ENCODE measurements at places on chromosomes 11 and 22.

GRCh38 chr22:10780281-10780680 is 4747.7 kb upstream of the OR11H1 start:
- no peak for DNase-seq

DNA sequence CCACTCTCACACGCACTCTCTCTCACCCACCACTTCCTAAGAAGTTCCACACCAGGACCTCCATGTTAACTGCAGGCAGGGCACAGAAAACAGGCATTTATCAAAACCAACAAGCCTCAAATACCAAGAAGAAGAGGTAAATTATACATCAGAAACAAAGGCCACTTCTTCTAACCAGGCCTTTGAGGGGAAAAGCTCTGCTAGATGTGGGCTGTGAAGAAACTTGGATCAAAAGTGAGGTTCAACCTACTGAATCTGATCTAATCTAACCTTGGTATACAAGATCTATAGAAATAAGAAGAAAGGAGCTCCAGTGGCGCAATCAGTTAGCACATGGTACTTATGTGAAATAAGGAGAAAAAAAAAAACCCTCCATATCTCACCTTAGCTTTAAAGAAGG is 91.9 kb downstream of the FAM168A start:
- no peak for DNase-seq

- no peak for DNase-seq
Measured at GRCh38 chr11:8017894-8018483, 30.9 kb downstream of the EIF3F start.

- DNase-seq = no peak
Measured at GRCh38 chr22:19900707-19901436, 40.7 kb upstream of the COMT start.

DNA sequence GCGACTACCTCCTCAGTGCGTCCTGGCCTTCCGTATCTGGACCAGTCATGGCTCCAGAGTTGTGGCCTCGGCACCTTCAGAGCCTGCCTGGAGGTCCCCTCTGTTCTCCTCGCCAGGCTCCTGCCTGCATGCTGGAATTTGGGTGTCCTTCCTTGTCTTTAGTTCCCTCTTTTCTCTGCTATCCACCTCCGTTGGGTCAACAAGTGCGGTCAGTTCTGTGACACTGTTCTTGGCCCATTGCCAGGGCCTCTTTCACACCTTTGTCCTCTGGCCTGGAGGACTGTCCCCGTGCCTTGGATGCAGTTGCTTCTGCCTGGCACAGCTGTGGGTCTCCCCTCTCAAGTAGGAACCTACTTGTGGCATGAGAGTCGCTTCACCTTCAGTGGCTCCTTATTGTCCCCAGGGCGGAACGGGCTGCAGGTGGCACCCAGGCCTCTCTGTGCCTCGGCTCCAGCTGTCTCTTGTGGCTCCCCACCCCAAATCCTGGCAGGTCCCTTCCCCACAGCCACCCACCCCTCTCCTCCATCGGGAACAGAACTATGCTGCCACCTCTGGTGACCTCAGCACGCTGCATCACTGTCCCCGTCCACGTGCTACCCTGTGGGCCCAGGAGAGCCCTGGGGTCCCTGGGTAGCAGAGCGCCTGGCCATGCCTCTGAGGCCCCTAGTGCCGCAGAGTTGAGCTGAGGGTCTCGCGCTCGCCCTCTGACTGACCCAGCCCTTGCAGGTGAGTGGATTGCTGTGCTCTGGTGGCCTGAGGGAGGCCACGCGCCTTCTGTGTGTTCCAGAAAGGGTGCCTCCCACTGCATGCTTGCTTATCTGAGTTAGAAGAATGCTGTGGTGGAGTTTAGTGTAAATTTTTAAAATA is 4.7 kb downstream of the DGCR8 start:
- DNase-seq = no peak

GRCh38 chr22:30127749-30128166 is 47.5 kb downstream of the HORMAD2 start:
- DNase-seq = no peak

GRCh38 chr22:31241936-31242335 is 29.8 kb downstream of the LIMK2 start:
- no peak for DNase-seq

DNA sequence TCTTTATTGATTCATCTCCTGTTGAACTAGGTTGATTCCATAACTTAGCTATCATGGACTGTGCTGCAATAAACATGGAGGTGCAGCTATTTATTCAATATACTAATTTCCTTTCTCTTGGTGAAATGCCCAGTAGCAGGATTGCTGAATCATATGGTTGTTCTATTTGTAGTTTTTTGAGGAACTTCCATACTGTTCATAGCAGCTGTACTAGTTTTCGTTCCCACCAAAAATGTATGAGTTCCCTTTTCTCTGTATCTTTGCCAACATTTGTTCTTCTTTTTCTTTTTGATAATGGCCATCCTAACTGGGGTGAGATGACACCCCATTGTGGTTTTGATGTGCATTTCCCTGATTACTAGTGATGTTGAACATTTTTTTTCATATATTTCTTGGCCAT is 87.2 kb upstream of the NAV2 start:
- no peak for DNase-seq

DNA sequence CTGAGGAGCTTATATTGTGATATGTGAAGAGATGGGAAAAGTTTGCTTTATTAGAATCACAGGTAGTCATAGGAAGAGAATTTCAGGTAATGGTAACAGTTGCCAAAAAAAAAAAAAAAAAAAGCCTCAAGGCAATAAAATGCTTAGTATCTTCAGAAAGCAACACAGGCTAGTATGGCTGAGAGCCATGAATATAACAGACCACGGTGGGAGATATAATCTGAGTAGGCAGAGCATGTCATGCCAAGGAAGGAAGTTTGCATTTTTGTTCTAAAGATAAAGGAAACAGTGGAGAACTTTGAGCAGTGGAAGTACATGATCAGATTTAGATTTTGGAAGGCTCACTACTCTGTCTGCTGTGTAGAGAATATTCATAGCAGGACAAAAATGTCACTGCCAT is 211.4 kb downstream of the ETS1 start:
- no peak for DNase-seq

GRCh38 chr11:46729110-46730027 is 10.4 kb downstream of the F2 start:
- no peak for DNase-seq

DNA sequence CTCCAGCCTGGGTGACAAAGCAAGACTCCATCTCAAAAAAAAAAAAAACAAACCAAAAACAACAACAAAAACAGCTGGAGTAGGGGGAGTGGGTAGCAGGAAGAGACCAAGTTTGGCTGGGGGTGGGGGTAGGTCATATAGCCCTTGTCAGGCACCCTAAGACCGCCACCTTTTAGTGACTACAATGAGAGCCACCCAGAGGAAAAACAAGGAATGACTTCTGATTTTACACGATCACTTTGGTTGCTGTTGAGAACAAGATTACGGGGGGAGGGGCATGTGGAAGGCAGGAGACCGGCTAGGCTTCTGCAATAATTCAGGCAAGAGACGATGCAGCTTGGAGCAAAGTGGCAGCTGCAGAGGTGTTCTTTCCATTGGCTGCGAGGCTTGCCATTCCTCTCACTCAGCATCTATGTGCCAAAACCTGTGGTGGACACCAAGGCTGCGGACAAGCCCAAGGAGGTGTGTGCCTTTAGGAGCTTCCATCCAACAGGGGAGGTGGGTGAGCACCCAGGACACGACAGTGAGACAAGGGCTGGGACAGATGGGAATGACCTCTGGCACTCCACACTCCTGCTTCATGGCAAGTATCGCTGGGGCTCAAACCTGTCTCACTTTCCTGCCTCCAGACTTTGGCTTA is 1.7 kb downstream of the RPS19BP1 start:
- DNase-seq = no peak

GRCh38 chr11:134425816-134426536 is 13.9 kb upstream of the B3GAT1 start:
- no peak for DNase-seq

DNA sequence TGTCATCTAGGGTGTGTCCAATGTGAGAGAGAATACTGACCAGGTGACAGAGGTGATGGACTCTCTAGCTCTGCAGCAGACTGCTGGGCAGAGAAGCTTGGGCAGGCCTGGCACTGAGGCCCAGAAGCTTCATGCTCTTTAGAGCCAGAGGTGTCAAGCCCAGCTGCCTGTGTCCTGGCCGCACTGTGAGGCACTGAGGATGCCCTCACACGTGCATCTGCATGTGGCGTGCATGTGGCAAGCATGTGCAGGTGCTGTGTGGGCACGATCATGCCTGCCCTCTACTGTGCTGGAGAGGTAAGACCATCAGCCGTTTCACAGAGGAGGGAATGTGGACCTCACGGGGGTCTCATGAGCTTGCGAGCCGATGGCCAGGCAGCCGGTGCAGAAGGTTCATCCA is 15.8 kb upstream of the TXNRD2 start:
- no peak for DNase-seq

- peak; percentile 76 for DNase-seq
Measured at GRCh38 chr11:61699737-61700160, 19.6 kb downstream of the DAGLA start.

DNA sequence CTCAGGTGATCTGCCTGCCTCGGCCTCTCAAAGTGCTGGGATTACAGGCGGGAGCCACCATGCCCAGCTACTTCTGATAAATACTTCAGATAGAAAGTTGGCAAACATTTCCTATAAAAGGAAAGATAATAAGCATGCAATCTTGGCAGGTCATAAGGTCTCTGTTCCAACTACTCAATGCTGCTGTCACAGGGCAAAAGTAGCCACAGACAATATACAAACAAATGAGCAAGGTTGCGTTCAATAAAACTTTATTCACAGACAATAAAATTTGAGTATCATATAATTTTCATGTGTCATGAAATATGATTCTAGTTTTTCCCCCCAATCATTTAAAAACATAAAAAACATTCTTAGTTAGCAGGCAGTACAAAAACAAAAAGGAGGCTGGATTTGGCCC is 53.1 kb upstream of the CLNS1A start:
- DNase-seq = no peak

DNA sequence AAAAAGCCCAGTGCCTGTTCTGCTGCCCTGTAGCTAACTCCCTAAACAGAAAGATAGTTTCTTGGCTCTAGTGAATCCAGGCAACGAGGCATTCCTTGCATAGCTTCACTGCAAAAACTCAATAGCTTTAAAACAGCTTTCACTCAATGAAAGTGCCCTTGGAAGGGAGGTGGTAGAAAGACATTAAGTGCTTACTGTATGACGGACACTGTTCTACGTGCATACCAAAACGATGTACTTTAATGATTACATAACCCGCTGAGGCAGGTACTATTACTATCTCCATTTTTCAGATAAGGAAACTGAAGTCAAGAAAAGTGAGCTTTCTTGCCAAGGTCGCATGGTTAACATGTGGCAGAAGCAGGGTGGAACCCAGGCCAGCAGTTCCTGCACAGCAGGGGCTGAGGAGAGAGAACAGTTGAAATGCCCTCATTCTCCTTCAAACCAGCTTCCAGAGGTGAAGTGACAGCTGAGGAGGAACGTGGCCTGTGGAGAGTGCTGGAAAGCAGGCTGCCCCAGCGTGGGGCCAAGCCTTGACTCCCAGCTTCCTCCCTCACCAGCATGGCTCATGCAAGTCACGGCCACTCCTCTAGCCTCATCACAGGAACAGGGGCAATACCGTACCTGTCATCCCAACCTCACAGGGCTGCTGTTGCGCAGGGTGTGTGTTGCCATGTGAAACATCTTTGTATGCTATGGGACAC is 227.5 kb upstream of the NARS2 start:
- DNase-seq = no peak

- peak; percentile 46 for DNase-seq
Measured at GRCh38 chr11:72189455-72190250, 2.3 kb upstream of the FOLR1 start.

DNA sequence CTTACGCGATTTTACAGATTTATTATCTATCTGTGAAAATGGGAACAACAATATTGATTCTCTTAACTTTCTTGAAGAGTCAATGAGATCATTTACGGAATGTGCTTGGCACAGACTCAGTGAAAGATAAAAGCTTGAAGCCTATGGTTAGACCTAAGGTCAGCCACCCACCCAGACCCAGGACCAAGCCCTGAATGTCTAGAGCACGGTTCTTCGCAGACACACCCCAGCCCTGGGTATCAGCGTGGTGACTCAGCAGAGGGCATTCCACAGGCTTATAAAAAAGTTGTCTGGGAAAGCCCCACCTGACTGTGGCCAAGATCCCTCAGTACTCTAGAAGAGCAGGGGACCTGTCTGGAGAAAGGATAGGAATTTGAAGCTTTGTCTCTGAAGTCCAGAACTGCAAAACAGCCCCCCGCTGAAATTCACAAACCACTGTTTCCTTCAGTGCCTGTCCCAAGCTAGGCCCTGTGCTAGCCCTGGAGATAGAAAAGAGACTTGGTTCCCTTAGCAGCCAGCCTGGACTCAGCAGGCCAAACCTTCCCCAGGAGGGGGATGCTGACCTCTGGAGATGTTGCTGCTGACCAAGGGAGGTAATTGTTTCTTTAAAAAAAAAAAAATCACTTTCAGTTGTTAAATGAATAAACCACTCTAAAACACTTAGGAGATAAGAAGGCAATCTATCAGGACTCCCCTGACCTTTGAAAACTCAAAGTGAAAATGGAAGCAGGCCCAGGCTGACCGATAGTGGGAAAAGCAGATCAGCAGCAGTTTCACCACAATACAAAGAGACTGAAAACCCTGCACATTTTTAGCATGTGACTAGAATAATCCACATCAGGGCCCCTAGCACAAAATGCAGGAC is 114.0 kb downstream of the ABTB2 start:
- no peak for DNase-seq

DNA sequence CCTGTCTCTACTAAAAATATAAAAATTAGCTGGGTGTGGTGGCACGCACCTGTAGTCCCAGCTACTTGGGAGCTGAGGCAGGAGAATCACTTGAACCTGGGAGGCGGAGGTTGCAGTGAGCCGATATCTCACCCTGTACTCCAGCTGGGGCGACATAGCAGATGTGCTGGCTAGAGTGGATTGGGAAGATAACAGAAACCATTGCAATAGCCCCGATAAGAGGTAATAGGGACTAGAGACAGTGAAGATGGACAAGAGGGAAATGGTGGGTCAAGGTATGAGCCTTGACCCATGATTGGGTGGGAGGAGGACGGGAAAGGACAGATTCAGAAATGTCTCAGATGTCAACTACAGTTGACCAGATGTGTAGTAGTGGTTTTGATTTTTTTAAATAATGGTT is 6.1 kb downstream of the SWAP70 start:
- DNase-seq = no peak

- no peak for DNase-seq
Measured at GRCh38 chr11:130831506-130831905, 84.8 kb downstream of the SNX19 start.

- no peak for DNase-seq
Measured at GRCh38 chr11:36296884-36297543, 926 bp downstream of the PRR5L start.

DNA sequence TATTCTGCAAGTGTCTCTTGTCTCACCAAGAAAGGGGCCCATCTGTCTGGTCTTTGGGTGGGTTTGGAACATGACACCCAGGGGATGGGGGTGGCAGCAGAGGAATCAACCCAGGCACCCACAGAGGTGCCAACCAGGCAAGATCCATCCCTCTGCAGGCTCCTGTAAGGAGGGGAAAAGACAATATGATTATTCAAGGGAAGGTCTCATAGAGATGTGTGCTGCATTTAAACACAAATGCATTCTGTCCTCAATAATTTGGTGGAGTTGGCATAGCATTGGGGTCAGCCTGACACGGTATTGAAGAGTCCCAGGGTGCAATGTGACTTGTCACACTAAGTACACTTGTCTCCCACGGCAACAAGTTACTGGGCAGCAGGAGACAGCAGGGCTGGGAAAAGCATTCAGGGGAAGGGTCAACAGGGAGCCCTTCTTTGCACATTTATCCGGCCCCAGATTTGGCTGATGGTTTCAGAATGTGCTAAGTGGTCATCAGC is 33.1 kb upstream of the SPON1 start:
- no peak for DNase-seq

GRCh38 chr11:68414496-68415221 is 45.9 kb upstream of the PPP6R3 start:
- DNase-seq = no peak

Measured in NCI-H2081 treated with DMSO at 0.1 percent for 48 hours (cell line).